Body of pancreas (tissue), 4 donors: ENCODE measurements at places on chromosomes 1 and 21. TPM values are rescaled to one million over a fixed set of nuclear protein-coding genes. Genes with fewer than 3 reads are reported as not detected.
A peak's percentile ranks its signal among the peaks of the same experiment; 100 is the strongest.

- H3K27me3 ChIP-seq: no peaks in the 10 kb centered on the region
- H3K4me3 ChIP-seq: no peak overlapping the region
- no peak for DNase-seq
- H3K36me3 ChIP-seq: no peaks in the 10 kb centered on the region
- no peaks in the 10 kb centered on the region for H3K4me1 ChIP-seq
- H3K27ac ChIP-seq: no peak overlapping the region
Observed at GRCh38 chr1:38201431-38201830, 154.8 kb upstream of the POU3F1 start.

- H3K27ac ChIP-seq: peak overlapping the region; percentile 76
- DNase-seq: no peak
- H3K36me3 ChIP-seq: no peaks in the 10 kb centered on the region
Observed at GRCh38 chr1:59499273-59499942, 202.5 kb downstream of the FGGY start.

Gene LRRIQ3
- 0.26 TPM for total RNA-seq

DNA sequence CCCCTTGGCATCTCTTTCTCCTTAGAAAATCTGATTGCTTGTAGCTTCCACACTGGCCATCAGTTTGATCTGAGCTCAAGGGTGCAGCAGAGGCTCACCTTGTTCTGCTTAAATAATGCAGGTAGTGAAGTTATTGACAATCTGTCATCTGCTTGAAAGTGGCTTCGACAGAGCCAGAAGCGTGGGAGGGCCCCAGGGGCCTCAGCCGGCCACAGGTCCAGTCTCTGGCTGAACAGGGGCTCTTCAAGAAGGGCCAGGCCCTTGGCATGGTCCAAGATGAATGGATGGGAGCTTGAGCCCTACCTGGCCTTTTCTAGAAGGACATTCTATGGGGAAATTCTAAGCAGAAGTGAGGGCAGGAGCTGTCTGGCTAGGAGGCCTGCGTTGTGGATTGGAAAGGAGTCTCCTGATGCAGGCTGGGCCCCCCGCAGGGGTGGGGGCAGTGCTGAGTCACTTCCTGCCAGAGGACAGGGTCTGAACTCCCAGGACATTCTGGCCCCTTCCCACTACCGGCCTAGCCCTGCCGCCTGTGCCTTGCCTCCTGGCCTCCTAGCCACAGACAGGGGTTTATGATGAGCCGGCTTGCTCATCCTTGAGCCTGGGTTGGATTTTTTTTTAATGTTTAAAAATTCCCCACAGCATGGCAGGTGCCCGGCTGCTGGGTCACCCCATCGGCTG is 162.3 kb upstream of the VAMP3 start:
- H3K27me3 ChIP-seq: no peaks in the 10 kb centered on the region
- H3K27ac ChIP-seq: no peak overlapping the region
- H3K4me1 ChIP-seq: peaks cover 7% of the 10 kb centered on the region
- no peak overlapping the region for H3K4me3 ChIP-seq
- H3K36me3 ChIP-seq: no peaks in the 10 kb centered on the region

GRCh38 chr1:160108888-160109662 is 6.5 kb upstream of the ATP1A2 start:
- peak; percentile 38 for DNase-seq
- no peak overlapping the region for H3K4me3 ChIP-seq
- H3K36me3 ChIP-seq: no peaks in the 10 kb centered on the region
- no peaks in the 10 kb centered on the region for H3K27me3 ChIP-seq
- H3K4me1 ChIP-seq: no peaks in the 10 kb centered on the region

Gene EPS15
- 46.8 TPM for total RNA-seq

- no peak for DNase-seq
- no peak overlapping the region for H3K27ac ChIP-seq
- H3K4me1 ChIP-seq: peaks cover 7% of the 10 kb centered on the region
- H3K36me3 ChIP-seq: no peaks in the 10 kb centered on the region
- H3K27me3 ChIP-seq: no peaks in the 10 kb centered on the region
Observed at GRCh38 chr21:45012662-45013259, 61.6 kb upstream of the ADARB1 start.

GRCh38 chr21:32334980-32335531 is 36.4 kb downstream of the MRAP start:
- no peak overlapping the region for H3K27ac ChIP-seq
- peaks cover 26% of the 10 kb centered on the region for H3K36me3 ChIP-seq
- no peak overlapping the region for H3K4me3 ChIP-seq
- H3K4me1 ChIP-seq: no peaks in the 10 kb centered on the region

- H3K27ac ChIP-seq: no peak overlapping the region
- peaks cover 7% of the 10 kb centered on the region for H3K4me1 ChIP-seq
Observed at GRCh38 chr1:47578721-47579419, 141.0 kb downstream of the FOXD2 start.

Gene NHLH2
- not detected for total RNA-seq

GRCh38 chr1:7838714-7839113 is 14.2 kb downstream of the UTS2 start:
- H3K4me3 ChIP-seq: no peak overlapping the region
- H3K27ac ChIP-seq: no peak overlapping the region
- no peak for DNase-seq
- no peaks in the 10 kb centered on the region for H3K4me1 ChIP-seq

DNA sequence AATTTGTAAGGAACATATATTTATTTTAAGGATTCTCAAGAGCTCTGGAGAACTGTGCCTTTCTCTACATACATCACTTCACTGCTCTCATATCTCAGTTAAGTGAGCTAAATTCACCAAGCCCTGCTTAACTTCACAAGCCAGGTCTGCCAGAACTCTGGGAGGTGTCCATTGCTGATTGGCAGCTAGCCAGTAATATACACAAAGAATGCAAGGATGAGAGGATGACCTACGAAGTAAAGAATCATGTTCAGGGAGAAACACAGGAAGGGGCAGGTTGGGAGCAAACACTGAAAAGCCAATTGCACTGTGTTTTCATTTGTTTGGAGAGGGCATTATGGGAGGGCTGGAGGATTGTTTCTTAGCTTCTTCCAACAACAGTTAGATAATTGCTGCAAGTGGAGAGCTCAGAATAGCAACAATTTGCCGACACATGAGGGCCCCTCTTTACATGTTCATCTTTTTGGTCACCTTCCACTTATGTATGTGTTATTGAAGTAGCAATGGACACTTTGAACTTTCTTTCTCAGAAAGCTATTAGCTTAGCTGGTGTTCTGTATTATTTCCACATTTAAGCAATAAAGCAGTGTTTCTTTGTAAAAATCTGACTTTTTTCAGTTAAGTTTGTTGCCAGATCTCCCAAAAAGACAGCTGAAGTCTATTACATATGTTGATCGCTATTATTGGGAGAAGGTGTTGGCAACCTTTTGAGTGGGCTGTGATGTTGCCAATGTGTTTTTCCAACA is 254.8 kb downstream of the LTN1 start:
- H3K27me3 ChIP-seq: no peaks in the 10 kb centered on the region
- H3K36me3 ChIP-seq: no peaks in the 10 kb centered on the region
- H3K4me1 ChIP-seq: no peaks in the 10 kb centered on the region
- no peak overlapping the region for H3K4me3 ChIP-seq
- H3K27ac ChIP-seq: no peak overlapping the region

GRCh38 chr1:21876267-21876666 is 60.8 kb downstream of the HSPG2 start:
- H3K4me1 ChIP-seq: no peaks in the 10 kb centered on the region
- H3K4me3 ChIP-seq: no peak overlapping the region
- no peaks in the 10 kb centered on the region for H3K27me3 ChIP-seq
- H3K36me3 ChIP-seq: peaks cover 7% of the 10 kb centered on the region
- DNase-seq: no peak
